ENCODE measurements at places on chromosomes 3 and 15.

- DNase-seq, result no peak
Observed at GRCh38 chr15:63251701-63252100, 25.7 kb upstream of the APH1B start.

GRCh38 chr15:85761635-85762034 lies 33.1 kb downstream of the KLHL25 start:
- DNase-seq, result no peak

DNA sequence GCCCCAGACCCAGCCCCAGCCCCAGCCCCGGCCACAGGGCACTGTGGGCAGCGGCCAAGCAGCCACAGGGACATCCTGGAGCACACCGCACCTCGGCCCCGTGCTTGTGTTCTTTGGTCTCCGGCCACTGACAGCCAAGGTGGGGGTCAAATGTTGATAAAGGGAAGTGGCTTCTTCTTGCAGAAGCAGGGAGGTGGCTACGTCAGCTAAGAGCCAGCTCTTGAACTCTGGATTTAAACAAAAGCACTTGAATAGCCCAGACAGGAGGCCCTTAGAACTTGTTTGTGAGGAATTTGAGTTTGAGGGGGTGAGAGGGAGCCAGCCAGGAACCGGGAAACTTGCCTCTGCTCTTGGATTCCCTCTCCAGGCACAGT lies 135.8 kb upstream of the ABHD17C start:
- no peak for DNase-seq

- no peak for DNase-seq
Observed at GRCh38 chr15:101172501-101173071, 79.3 kb downstream of the CHSY1 start.

DNA sequence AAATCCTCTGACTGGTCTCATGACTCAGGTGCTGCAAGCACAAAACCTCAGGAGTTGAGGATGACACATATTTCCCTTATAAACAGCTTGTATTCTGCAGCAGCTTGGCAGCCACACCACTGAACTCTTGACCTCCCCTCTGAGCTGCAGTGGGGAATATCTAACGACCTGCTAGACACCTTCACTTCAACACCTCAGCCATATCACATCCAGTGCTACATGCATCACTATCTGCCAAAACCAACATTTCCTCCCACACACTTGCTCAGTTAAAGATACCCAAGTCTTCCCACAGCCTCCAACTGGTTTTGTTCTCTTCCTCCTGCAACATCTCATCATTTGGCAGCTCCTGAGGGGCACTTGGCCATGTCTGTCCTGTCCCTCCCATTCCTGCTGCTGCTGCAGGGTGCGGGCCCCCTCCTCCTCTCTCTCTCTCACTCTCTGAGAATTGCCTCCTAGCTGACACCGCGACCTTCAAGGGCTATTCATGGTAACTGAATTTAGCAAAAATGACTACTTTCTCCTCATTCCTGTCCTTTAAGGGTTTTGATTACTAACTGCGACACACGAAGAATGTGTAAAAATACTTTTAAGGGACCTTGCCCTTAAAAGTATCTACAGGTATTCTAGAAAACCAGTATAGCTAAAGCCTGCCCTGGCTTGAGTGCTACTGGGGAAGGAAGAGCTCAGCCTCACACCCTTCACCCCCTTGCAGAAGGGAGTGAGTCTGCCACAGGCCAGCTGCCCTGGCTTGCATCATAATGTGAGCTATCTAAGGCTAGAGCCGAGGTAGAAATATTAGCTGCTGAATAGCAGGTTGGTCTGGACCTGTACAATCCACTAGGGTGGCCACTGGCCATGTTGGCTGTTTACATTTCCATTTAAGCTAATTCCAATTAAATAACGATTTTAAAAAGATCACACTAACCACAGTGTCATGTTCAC lies 5.0 kb upstream of the CCR9 start:
- DNase-seq, result peak; percentile 47

DNA sequence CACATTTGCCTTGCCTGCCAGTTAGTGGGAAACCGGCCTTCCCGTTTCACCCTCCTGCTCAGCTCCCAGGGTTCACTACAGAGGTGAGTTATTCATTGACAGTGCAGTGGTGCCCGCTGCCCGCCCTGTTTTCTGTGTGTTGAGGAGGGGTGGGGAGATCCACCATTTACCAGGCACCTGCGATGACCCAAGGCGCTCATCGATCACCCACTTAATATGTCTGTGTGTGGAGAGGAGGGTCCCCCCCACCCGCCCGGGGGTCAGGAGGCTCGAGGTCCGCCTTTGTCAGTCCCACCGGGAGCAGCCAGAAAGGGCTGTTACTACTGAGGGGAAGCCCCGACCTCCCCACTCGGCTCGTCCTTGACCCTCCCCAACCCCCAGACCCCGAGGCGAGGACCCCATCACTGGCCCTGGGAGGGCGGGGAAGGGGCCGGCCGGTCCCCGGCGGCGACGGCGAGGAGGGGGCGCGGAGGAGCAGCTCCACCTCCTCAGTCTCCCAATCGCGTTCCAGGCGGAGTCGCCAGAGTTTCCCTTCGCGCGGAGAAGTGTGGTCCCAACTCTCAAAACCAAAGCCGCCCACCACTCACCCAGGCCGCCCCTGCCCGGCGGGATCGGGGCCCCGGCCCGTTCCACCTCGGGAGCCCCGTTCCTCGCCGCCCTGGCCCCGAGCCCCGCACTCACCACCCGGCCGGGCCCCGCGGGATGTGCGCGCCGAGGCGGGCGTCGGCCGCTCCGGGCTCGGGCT lies 1.1 kb downstream of the PLXNB1 start:
- DNase-seq, result no peak

- DNase-seq, result no peak
Observed at GRCh38 chr15:96316953-96317629, 13.4 kb upstream of the NR2F2 start.

- no peak for DNase-seq
Observed at GRCh38 chr3:37862219-37862902, 681 bp downstream of the CTDSPL start.

Measured in stimulated activated CD8-positive, alpha-beta memory T cell treated with anti-CD3 and anti-CD28 coated beads, Interleukin-15, amount 100 ng/mL, for 48 hours (primary cell).